ENCODE measurements at places on chromosomes 2 and 18. TPM values are rescaled to one million over a fixed set of nuclear protein-coding genes. Genes with fewer than 3 reads are reported as not detected.

Gene FAM228A
- total RNA-seq, result not detected

Gene GALR1
- not detected for total RNA-seq

DNA sequence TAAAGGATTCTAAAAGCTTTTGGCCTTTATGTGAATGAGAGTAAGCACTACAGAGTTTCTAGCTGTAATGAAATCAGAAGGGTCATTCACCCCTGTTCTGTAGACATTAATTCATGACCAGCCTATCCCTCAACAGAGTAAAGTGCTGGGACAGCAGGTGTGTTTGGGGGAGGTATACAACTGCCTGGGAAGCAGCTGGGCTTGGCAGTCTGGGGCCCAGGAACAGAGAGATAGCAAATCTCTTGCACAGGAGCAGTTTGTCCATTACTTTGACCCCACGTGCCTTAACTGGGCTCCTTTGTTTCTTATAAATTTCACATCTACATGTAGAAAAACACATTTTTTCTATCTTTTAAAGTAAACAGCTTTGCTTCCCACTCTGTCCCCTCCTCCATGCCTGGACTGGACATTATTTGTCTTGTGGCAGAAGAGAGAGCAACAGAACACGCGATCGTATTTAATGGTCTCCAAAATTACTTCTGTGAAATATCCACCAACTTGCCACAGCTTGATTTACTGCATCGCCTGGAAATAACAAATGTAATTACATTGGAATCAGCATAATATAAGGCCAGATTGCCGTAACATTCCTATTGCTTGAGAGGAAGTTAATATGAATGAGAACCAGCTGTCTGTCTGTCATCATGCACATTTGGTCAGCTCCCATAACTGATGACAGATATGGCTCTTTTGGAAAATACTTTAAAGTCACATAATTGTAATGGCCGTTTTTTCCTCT is 263.8 kb downstream of the RBM43 start:
- no peaks in the 10 kb centered on the region for H3K4me1 ChIP-seq
- ATAC-seq, result no peak
- H3K27ac ChIP-seq, result no peak overlapping the region

- no peaks in the 10 kb centered on the region for H3K36me3 ChIP-seq
- peaks cover 6% of the 10 kb centered on the region for H3K4me1 ChIP-seq
- no peak overlapping the region for H3K27ac ChIP-seq
- peak; percentile 92 for ATAC-seq
- peak overlapping the region; percentile 79 for H3K4me3 ChIP-seq
- peaks cover 11% of the 10 kb centered on the region for H3K27me3 ChIP-seq
Observed at GRCh38 chr18:63074981-63075404, 244.6 kb downstream of the BCL2 start.

- peak overlapping the region; percentile 93 for H3K27ac ChIP-seq
- H3K4me3 ChIP-seq, result peak overlapping the region; percentile 46
- no peaks in the 10 kb centered on the region for H3K27me3 ChIP-seq
- H3K36me3 ChIP-seq, result no peaks in the 10 kb centered on the region
- ATAC-seq, result no peak
- H3K4me1 ChIP-seq, result peaks cover 62% of the 10 kb centered on the region
Observed at GRCh38 chr2:233413046-233413445, 58.8 kb downstream of the DGKD start.

Gene CAVIN2
- total RNA-seq, result 0.15 TPM

DNA sequence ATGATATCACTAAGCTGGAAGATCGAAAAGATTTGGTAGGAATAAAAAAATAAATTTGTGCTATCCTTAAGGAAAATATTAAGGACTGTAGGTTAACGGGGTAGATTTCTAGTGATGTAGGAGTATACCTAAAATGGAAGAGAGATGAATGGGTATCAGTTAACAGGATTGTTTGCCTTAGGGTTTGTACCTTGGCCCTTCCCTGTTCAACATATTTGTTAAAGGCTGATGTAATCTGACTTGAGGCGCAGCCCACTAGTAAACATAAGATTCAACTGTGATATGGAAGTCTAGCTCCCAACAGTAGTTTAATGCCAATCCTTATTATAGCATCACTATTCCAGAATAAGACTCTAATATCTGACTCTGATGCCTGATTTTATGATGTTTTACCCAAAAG is 685.2 kb downstream of the DCC start:
- no peak for ATAC-seq
- H3K27me3 ChIP-seq, result no peaks in the 10 kb centered on the region
- H3K4me1 ChIP-seq, result no peaks in the 10 kb centered on the region
- H3K4me3 ChIP-seq, result no peak overlapping the region
